ENCODE measurements at places on chromosomes 1 and 21. TPM values are rescaled to one million over a fixed set of nuclear protein-coding genes. Genes with fewer than 3 reads are reported as not detected.

DNA sequence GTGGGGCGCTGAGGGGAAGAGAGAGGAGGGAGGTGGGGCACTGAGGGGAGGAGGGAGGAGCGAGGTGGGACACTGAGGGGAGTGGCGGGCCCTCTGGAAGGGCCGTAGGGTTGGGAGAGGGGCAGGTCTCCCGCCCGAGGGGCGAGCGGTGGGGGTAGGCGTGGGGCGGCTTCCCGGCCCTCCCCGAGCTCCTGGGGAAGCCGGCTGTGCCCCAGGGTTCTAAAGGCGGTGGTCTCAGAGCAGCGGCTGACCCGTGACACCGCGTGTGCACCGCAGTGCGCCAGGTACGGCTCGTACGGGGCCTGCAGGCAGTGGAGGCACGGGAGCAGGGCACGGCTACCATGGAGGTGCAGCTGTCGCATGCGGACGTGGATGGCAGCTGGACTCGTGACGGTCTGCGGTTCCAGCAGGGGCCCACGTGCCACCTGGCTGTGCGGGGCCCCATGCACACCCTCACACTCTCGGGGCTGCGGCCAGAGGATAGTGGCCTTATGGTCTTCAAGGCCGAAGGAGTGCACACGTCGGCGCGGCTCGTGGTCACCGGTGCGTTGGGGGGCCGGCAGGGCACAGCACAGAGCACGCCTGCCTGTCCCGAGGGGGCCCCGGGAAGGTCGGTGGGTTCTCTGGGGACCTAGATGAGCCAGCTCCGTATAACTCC lies 68.5 kb downstream of the OBSCN start:
- peak overlapping the region; percentile 56 for H3K27ac ChIP-seq
- peak overlapping the region; percentile 60 for H3K4me3 ChIP-seq

DNA sequence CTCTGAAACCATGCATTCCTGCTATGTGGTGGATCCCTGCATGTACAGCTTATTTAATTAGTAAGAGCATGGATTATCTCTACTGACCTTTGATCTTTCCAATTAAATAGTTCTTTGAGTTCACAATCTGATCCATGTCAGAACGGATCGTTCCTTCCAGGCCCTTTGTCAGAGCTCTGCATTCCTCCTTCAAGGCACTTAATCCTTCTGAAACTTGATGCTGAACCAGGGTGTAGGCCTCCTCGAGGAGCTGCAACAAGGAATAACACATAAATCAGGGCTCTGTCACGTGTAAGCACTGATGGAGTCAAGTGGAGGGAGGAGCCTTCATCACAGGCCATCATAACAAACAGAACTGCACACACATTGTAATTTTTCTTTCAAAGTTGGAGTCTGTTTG lies 68.4 kb upstream of the EDEM3 start:
- H3K4me3 ChIP-seq, result no peak overlapping the region
- no peak for DNase-seq
- H3K27me3 ChIP-seq, result no peaks in the 10 kb centered on the region
- H3K27ac ChIP-seq, result peak overlapping the region; percentile 92

- no peak for DNase-seq
- peaks cover 11% of the 10 kb centered on the region for H3K4me1 ChIP-seq
- H3K4me3 ChIP-seq, result peak overlapping the region; percentile 65
- no peaks in the 10 kb centered on the region for H3K27me3 ChIP-seq
- H3K36me3 ChIP-seq, result no peaks in the 10 kb centered on the region
- no peak overlapping the region for H3K27ac ChIP-seq
Observed at GRCh38 chr1:1032424-1032823, 12.5 kb downstream of the AGRN start.

DNA sequence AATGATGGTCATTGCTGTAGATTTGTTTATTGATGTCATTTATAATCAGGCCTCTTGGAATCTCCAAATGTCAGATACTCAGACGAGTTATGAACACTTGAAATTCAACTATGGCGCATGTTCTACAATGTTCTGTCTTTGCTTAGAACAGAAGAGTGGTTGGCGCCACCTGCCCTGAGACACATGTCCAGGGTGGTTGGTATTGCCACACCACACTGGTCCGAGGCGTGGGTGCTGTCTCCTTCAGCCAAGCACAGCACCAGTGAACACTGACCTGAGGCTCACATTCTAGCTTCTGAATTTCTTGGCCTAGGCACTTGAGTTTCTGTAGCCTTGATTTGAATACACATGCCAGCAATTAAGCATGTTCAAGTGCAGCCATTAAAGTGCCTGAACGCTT lies 10.1 kb upstream of the BMP8A start:
- H3K4me3 ChIP-seq, result no peak overlapping the region
- peaks cover 14% of the 10 kb centered on the region for H3K36me3 ChIP-seq
- no peak for DNase-seq
- no peak overlapping the region for H3K27ac ChIP-seq

GRCh38 chr1:182348961-182349747 lies 42.4 kb downstream of the GLUL start:
- H3K27me3 ChIP-seq, result no peaks in the 10 kb centered on the region
- peak; percentile 74 for DNase-seq
- H3K4me3 ChIP-seq, result no peak overlapping the region
- peaks cover 25% of the 10 kb centered on the region for H3K4me1 ChIP-seq
- H3K27ac ChIP-seq, result peak overlapping the region; percentile 87
- no peaks in the 10 kb centered on the region for H3K36me3 ChIP-seq

GRCh38 chr1:193237381-193237978 lies 51.1 kb upstream of the B3GALT2 start:
- DNase-seq, result no peak
- H3K27me3 ChIP-seq, result no peaks in the 10 kb centered on the region
- peaks cover 43% of the 10 kb centered on the region for H3K36me3 ChIP-seq

DNA sequence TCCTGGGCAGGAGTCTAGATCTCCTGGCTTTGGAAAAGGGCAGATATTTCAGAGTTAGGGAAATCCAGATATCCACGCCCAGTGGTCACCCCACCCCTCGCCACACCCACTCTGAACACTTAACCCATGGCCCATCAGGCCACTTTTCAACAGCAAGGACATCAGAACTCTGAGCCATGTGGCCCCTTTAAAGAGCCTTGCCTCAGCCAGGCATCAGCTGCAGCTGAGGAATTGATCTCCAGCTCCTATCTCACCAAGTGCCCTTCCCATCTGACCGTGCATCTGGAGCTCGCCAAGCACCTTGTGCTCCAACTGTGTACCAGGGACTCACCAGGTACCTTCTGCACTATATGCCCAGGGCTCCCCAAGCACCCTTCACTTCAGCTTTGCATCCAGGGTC lies 20.2 kb upstream of the SH2D2A start:
- H3K27me3 ChIP-seq, result no peaks in the 10 kb centered on the region
- H3K36me3 ChIP-seq, result no peaks in the 10 kb centered on the region
- no peak for DNase-seq
- no peak overlapping the region for H3K27ac ChIP-seq
- H3K4me3 ChIP-seq, result no peak overlapping the region
- H3K4me1 ChIP-seq, result no peaks in the 10 kb centered on the region

DNA sequence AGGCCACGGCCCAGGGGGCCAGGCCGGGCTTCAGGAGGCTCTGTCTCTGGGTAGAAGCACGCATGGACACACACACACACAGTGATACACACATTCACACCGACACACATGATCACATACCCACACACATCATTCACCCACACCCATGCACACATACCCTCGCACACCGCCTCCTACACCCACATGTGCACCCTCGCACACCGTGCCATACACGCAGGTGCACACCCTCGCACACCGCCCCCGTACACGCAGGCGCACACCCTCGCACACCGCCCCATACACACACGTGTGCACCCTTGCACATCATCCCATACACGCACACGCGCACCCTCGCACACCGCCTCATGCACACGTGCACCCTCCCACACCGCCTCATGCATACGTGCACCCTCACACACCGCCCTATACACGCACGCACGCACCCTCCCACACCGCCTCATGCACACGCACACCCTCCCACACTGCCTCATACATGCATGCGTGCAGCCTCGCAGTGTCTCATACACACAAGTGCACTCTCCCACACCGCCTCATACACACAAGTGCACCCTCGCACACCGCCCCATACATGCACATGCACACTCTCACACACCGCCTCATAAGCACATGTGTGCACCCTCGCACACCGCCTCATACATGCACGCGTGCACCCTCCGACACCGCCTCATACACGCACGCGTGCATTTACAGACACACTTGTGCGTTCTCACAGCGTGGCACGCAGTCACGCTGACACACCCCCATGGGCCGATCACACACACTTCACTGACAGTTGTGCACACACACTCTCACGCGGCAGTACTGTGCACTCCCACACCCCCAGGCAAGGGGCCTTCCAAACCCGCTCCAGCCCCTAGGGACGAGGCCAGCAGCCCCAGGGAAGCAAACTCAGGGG lies 128.1 kb downstream of the SIK1 start:
- H3K4me1 ChIP-seq, result no peaks in the 10 kb centered on the region
- no peaks in the 10 kb centered on the region for H3K36me3 ChIP-seq
- H3K4me3 ChIP-seq, result no peak overlapping the region
- DNase-seq, result no peak
- peaks cover 6% of the 10 kb centered on the region for H3K27me3 ChIP-seq

DNA sequence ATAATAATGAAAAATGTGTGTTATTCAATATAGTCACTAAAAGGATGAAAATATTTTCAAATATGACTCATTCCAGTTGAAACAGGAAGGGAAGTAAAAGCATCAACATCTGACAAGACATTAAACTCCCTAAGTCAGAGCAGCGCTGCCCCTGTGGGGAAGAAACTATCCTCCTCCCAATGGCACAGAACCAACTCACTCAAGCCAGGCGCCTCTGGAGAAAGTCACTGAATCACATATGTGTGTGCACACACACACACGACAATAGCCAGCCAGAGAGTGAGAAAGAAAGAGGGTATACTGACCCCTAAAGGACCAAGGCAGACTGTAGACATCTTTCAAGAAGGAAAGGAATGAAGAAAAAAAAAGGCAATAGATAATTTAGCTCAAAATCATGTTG lies 126.9 kb downstream of the SETD4 start:
- H3K27ac ChIP-seq, result peak overlapping the region; percentile 65
- H3K36me3 ChIP-seq, result no peaks in the 10 kb centered on the region
- H3K4me1 ChIP-seq, result peaks cover 9% of the 10 kb centered on the region
- H3K4me3 ChIP-seq, result no peak overlapping the region
- DNase-seq, result peak; percentile 79
- no peaks in the 10 kb centered on the region for H3K27me3 ChIP-seq

GRCh38 chr1:20992322-20993056 lies 184.2 kb downstream of the EIF4G3 start:
- H3K4me3 ChIP-seq, result peak overlapping the region; percentile 5
- no peak for DNase-seq
- H3K4me1 ChIP-seq, result peaks cover 47% of the 10 kb centered on the region
- H3K27me3 ChIP-seq, result no peaks in the 10 kb centered on the region

Gene NBPF6
- not detected for polyA plus RNA-seq

Gene BEND5
- polyA plus RNA-seq, result 1.5 TPM

Gene DNAJC28
- 2.9 TPM for polyA plus RNA-seq

Gene OPTC
- polyA plus RNA-seq, result not detected

Gene CELA2B
- polyA plus RNA-seq, result not detected

Gene STXBP3
- 16.5 TPM for polyA plus RNA-seq

Gene PLA2G2C
- not detected for polyA plus RNA-seq

Gene OR2T27
- polyA plus RNA-seq, result not detected

Gene PNRC2
- polyA plus RNA-seq, result 39.5 TPM
